ENCODE measurements at places on chromosomes 2 and 18. TPM values are rescaled to one million over a fixed set of nuclear protein-coding genes. Genes with fewer than 3 reads are reported as not detected.

- no peak for DNase-seq
These were observed 385.5 kb upstream of the HNRNPA3 start for GRCh38 chr2:176826984-176827668.

GRCh38 chr2:109448207-109448606, 165.6 kb downstream of the SEPTIN10 start:
- DNase-seq = no peak

DNA sequence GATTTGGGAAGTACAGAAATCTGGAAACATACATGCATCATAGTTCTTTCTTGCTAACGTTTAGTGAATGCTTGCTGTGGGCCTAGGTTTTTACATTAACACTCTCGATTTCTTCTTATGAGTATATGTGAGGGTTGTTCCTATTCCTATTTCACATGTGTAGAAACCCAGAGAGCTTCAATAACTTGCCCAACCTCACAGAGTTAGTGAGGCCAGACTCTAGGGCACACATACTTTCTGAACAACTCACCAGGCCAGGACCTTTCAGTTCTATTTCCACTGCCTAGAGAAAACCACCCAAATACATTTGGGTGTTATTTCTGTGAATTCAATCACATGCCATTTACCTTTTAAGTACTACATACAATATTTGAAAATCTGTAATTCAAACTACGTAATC, 8.2 kb upstream of the KCTD1 start:
- DNase-seq = no peak

DNA sequence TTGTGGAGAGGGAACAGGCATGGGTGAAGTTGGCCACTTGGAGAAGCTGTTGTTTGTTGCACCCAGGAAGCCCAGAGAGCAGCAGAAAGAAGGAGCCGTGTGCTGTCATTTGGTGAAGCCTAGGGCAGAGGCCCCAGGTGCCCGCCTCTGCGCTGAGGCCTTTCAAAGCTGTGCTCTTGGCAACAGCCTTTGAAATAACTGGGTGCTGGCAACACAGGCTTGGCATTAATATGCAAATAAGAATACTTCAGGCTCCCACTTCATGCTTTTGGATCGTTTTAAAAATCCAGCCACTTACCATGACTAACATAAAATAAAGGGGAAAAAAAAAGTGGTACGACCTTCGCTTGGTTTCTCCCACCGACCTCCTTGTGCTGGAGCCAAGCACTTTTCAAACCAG, 41.1 kb downstream of the DHRS9 start:
- no peak for DNase-seq

Gene PCARE
- 0.13 TPM for polyA plus RNA-seq

Gene LAMA1
- 3.2 TPM for polyA plus RNA-seq

- DNase-seq = no peak
These were observed 304.7 kb downstream of the TCF4 start for GRCh38 chr18:55283309-55283708.

Gene STAT4
- polyA plus RNA-seq = 0.47 TPM

DNA sequence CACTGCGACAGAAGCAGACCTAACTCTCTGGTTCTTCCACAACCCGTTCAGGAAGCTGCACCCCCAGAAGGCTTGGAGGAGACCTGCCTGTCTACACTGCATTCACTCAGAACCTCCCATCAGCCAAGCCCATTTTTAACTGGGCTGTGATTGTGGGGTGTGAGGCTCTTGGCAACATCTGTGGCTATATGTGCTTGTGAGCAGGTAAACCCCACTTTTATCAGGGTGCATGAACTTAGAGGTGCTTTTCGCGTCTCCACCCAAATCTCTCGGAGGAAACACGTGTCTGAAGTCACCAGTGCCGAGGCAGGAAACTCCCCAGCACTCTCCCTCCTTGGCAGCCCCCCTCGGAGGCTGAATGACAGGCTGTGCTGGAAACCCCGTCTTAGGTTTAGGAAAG, 158.2 kb upstream of the SALL3 start:
- no peak for DNase-seq

DNA sequence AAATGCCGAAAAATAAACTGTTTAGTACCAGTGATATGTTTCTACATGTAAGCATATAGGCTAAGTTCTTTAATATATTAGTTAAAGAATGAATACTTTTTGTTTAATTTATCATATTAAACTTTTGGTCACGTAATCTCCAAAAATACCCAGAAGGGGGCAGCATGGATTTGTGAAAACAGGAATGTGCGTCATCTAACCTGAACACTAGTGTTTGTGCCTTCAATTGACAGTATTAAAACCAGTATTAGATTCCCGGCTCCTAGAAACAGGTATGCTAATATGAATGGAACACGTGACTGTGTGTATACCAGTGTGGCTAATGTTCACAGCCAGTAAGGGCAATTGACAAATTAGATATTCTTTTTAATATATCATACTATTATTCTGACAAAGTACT, 51.8 kb downstream of the WDR7 start:
- DNase-seq = peak; percentile 21

DNA sequence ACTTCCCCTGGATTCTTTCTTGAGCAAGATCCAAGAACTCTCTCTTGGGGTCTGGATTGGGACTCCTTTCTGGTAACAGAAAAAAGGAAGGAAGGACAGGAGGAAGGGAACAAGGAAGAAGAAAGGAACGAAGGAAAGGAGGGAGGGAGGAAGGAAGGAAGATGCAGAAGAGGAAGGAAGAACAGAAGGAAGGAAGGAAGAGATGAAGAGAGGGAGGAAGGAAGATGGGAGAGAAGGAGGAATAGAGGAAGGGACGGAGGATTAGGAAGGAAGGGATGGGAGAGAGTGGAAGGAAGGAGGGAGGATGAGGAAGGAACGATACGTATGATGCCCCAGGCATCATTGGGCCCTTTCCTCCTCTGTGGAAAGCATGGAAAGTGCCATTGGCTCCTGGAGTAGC, 58.6 kb downstream of the CYP26B1 start:
- no peak for DNase-seq

- DNase-seq = no peak
These were observed 53.7 kb downstream of the EDAR start for GRCh38 chr2:108935271-108935741.

Gene MCM6
- polyA plus RNA-seq = 31.7 TPM

DNA sequence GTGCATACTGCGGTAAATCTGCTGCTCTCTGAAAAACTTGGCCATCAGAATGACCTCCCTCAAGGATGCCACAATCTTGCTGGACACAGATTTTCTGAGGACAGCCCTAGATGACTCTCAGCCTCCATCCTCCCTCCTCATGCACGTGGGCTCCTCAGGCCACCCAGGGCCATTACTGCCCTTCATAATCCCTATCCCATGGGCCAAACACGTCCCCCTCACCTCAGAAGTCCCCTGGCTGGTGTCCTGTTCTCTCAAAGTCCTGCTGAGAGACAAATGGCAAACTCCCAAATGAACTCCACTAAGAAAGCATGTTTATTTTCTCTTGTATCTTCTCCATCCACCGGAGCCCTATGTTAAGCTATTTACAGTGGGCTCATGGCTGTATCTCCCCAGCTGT, 125.7 kb downstream of the MRO start:
- no peak for DNase-seq

GRCh38 chr18:23658285-23658684, 4.4 kb downstream of the ANKRD29 start:
- DNase-seq = no peak

Gene BOLL
- 1.8 TPM for polyA plus RNA-seq

Gene TMEM198
- 1.8 TPM for polyA plus RNA-seq

DNA sequence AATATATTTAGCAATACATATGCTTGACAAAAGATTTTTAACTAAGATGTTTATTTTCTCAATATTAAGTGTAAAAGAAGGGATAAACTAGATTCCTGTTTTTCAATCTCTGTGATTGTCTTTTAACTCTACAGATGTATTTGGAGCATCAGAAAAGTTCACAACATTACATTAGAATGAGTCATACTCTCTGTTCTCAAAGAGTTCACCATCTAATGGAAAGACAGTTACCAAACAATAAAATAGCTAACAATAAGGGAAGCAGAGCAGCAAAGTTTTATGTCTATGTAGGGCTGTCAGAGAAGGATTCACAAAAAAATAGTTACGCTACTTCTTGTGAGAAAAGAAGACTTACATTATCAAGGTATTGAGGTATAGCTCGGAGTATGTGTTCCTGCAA, 109.2 kb upstream of the MAP2 start:
- no peak for DNase-seq

DNA sequence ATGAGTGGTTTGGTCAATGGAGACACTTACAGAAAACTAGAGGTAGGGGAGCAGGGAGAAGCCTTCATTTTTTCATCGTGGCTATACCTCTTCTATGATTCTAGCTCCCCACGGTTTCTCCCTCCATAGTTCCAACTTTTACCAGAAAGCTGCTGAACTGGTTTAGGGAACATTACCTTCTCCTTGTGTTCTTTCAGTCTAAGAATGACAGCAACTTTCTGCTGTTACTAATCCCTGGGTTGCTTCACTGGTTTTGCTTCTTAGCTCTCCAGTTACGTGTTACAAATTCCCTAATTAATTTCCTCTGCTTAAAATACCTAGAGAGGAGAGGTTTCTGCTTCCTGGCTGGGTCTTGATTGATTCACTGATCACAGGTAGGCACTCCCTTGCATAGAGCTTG, 499.9 kb downstream of the SLC4A3 start:
- no peak for DNase-seq

Gene SLC4A5
- 2.6 TPM for polyA plus RNA-seq

GRCh38 chr18:5961097-5961827, 65.9 kb upstream of the TMEM200C start:
- no peak for DNase-seq

Gene IL36RN
- not detected for polyA plus RNA-seq

- no peak for DNase-seq
These were observed 652 bp downstream of the GCA start for GRCh38 chr2:162344617-162344950.

GRCh38 chr2:200042944-200043343, 87.6 kb downstream of the MAIP1 start:
- DNase-seq = no peak

DNA sequence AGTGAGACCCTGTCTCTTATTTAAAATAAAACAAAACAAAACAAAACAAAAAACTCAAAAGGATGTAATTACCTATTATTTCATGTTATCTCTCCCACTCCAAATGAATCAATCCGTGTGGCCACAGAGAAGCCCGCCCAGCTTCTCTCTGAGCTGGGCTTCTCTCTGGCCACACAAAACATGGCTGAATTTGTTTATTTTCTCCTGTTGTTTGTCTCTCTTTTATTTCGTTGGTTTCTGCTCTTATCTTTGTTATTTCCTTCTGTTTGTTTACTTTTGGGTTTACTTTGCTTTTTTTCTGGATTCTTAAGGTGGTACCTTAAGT, 1.5 kb upstream of the TRABD2A start:
- DNase-seq = no peak

Gene QPCT
- polyA plus RNA-seq = 5.9 TPM

Gene SMYD1
- 366 TPM for polyA plus RNA-seq

Gene PRPF40A
- 79.2 TPM for polyA plus RNA-seq

GRCh38 chr2:10654069-10654468, 35.7 kb downstream of the NOL10 start:
- no peak for DNase-seq

Gene VWA3B
- polyA plus RNA-seq = 0.81 TPM

DNA sequence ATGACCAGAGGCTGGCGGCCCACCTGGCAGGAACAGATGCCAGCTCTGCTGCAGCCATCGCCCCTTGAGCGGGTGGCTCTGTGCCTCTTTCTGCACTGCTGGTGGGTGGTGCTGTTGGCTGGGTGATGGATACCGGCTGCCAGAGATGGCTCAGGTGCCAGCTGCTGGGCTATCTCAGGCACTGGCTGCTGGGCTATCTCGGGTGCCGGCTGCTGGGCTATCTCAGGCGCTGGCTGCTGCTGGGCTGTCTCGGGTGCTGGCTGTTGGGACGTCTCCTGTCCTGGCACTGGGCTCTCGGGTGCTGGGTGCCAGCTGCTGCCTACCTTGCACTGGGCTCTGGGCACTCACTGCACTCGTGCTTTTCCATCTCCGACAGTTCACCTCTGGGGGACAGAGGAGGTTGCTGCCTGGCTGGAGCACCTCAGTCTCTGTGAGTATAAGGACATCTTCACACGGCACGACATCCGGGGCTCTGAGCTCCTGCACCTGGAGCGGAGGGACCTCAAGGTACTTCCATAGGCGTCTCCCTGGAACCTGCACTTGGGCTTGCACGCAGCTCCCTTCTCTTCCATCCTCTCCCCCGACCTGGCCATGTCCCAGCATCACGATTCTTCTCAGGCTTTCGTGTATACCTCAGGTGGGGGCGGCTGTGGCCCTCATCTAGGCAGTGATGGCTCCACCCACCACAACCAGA, 98.4 kb downstream of the USP40 start:
- DNase-seq = no peak

Gene KYNU
- polyA plus RNA-seq = 0.88 TPM

DNA sequence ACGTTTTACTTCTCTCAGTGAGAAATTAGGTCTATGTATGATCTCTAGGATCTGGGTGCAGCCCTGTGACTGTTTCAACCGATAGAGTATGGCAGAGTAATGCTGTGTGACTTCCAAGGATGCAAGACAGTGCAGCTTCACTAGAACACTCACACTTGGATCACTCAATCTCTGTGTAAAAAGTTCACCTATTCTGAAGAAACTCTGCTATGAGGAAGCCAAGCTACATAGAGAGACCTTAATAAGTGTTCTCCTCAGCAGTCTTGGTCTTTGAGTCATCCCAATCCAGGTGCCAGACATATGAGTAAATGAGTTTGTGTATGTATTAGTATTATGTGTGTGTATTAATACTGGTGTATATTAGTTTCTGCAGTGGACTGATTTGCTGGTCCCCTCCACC, 335.0 kb downstream of the NR4A2 start:
- no peak for DNase-seq

GRCh38 chr2:38665854-38666555, at the start of gene GALM:
Gene GALM (plus strand): TSS chr2:38666114. CDS start chr2:38666162, 48 bp downstream.
- DNase-seq = peak; percentile 95

GRCh38 chr2:176521878-176522670, 252.8 kb downstream of the MTX2 start:
- DNase-seq = no peak

GRCh38 chr2:120227111-120227991, 4.2 kb upstream of the TMEM185B start:
- no peak for DNase-seq

Gene CHRND
- 152 TPM for polyA plus RNA-seq

All from muscle of back (tissue), 13 donors.